ENCODE measurements at places on chromosomes 12 and 14.

GRCh38 chr12:15899282-15899870 lies 11.8 kb upstream of the DERA start:
- DNase-seq: no peak

GRCh38 chr12:120680165-120680738 lies 6.7 kb upstream of the MLEC start:
- DNase-seq: no peak

- DNase-seq: no peak
These were observed 104.6 kb downstream of the ITPR2 start for GRCh38 chr12:26728205-26729050.

DNA sequence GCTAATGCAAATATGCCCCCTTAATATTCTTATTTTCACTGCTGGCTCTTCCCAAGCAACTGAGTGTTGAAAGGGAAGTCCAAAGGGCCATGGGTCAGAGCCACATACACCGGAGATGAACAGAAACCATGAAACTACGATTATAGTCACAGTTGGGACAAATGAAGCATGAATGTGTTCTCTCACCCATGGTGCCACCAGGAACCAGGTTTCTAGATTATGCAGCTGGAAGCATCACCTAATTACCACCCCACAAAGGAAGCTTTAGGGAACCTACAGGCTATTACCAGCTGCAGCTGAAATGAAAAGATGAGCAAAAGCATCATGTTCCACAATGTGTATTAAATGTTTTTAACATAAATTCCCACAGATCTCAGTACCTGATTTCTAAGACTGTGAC lies 15.4 kb downstream of the TMTC1 start:
- DNase-seq: no peak

- no peak for DNase-seq
These were observed 10.2 kb downstream of the PPFIBP1 start for GRCh38 chr12:27534060-27534764.

DNA sequence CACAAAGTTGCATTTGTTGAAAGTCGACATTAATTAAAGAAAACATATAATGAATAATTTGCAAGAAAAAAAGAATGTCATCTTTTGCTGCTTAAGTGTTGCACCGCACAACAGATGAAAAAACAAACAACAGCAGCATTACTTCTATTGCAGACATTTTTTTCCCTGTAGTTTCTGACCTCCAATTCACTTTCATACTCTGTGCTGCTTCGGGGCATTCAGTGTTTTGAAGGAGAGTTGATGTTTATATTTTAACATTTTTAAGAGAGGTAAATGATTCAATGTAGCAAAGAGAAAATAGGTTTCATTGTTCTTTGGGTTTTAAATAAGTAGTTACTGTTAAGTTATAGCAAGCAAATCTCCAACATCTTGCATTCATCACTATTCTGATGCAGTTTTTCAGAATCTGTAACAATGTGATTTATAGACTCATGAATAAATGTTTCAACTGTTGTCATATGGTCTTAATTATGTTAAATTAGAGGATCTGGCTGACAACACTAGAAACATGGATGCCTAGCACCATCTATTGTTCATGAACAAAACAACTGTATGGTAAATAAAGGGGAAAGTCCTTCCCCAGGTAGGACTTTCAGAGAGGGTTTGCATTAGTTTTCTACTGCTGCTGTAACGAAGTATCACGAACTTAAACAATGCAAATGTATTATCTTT lies 168.1 kb downstream of the BCAT1 start:
- peak; percentile 23 for DNase-seq

DNA sequence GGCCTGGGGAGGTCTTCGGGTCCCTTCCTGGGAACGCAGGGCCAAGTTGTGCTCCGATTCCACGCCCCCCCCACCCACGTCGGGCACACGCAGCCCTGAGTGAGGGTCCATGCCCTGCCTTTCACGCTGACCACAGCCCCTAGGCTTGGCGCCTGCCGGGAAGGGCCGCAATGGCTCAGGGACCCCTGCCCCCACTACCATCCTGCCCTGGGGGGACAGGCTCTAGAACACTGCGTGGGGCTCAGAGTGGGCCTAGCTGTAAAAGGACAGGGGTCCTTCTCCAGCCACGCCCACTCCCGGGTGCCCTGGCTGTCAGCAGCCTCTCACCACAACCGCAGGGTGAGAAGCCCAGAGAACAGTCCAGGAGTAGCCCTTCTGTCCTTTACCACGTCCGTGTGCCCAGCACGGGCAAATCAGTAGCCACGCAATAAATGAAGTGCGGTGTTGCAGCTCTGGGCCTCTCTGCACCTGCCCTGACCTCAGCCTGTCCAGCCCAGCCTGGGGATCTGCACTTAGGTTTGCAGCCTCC lies 9.4 kb upstream of the GPR68 start:
- DNase-seq: no peak

DNA sequence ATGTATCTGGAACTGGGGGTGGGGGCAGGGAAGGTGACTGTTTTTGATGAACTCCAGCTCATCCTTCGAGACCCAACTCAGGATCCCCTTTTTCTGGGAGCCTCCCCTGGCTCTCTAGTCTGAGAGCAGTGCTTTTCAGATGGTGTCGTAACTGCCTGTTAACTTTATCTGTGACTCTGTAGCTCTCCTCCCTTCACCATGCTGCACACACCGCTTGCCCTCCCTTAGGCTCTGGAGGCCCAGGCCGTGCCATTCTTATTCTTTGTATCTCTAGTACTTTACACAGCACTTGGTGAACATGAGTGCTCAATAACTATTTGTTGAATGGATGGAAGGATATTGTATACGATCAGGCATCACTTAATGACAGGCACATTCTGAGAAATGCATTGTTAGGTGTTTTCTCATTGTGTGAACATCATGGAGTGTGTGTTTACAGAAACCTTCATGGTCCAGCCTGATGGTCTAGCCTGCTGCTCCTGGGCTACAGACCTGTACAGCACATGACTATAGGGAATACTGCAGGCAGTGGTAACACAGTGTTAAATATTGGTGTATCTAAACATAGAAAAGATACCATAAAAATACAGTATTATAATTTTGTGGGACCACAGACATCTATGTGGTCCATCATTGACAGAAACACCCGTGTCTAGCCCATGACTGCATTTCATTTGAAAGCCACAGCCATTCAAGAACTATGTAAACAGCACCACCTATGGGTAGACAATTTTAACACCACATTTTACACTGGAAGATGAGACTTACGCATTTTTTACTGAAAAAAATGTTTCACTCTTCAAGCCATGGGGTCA lies 91.8 kb downstream of the EML1 start:
- peak; percentile 59 for DNase-seq

DNA sequence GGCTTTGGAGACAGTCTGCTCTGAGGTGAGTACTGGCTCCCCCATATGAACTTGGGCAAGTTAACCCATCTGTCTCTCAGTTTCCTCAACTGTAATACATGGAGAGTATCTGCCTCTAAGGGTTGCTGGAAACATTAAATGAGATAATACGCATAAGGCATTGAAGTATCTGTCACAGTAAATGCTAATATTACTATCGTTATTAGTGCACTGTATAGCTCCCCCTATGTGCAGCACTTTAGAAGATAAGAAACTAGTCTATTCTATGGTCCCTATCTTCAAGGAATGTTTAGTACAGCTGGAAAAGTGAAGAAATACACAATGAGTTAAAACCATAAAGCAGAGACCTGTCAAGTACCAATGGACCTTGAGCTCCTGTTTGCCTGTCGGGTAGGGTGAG lies 51.7 kb upstream of the CFL2 start:
- no peak for DNase-seq

DNA sequence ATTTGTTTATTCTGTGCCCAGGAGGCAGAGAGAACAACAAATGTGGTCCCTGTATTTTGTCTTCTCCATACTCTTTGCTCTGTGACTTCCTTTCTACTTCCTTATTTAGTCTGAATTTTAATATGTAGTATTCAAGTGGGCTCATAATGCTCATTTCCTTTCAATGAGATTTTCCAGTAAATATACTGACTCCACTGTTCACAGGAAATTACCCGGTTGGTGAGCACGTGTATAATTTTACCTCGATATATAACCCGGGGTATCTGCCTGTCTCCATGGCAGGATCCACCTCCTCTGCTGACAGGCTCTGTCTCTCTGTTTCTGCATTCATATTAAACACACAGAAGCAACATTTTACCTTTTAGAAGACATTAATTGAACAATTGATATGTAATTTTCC lies 166.0 kb downstream of the SLC38A4 start:
- no peak for DNase-seq

GRCh38 chr12:131928080-131928710 lies 881 bp upstream of the PUS1 start:
- peak; percentile 70 for DNase-seq

DNA sequence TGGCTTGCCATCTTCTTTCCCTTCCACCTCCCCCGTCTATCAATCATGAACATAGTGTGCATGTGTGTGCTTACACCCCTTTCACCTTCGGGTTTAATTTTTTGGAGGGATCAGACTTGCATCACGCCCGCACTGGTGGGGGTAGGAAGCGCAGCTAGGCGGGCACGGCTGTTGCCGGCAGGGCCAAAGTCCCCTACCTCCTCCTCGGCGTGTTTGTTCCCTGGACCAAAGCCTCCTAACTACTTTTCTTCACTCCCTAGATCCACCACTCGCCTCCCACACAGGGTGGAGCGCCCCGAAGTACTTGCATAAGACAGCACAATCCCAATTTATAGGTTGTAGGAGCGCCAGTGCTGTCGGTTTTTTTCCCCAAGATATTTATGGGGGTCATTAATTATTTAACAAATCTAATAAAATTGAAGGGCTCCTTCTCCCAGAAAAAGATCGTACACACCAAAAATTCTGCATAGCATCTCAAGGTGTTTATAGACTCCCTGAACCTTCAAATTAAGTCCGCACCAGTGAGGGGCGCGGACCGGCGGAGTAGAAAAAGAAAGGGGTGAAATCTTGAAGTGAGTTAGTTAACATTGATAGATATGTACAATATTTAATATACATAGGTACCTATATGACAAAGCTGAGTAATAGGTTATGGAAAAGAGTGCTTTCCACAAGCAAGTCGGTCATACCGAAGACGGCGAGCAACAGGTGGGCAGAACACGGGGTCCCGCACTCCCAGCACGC lies 717 bp downstream of the PKP2 start:
- DNase-seq: no peak

GRCh38 chr14:103762036-103762435 lies 46.4 kb downstream of the ZFYVE21 start:
- no peak for DNase-seq

DNA sequence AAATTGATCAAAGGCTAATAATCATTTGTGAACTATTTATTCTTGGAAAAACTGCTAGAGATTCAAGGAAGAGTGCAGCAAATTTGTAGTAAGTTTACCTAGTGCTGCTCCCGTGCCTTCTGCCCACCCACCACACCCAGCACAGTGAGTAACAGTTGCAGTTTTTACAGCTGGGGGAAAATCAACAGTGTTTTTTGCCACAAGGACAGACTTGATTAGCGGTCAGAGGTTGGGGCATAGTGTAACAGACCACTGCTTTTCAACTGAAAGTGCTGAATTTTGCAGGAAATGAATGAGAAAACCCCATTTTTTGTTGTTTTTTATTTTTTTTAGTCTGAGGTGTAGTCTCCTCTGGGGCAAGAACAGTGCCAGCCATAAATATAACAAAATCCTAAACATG lies 7.5 kb upstream of the KLRK1 start:
- DNase-seq: no peak

- no peak for DNase-seq
These were observed 239.7 kb upstream of the PPFIA2 start for GRCh38 chr12:81998761-81999378.

DNA sequence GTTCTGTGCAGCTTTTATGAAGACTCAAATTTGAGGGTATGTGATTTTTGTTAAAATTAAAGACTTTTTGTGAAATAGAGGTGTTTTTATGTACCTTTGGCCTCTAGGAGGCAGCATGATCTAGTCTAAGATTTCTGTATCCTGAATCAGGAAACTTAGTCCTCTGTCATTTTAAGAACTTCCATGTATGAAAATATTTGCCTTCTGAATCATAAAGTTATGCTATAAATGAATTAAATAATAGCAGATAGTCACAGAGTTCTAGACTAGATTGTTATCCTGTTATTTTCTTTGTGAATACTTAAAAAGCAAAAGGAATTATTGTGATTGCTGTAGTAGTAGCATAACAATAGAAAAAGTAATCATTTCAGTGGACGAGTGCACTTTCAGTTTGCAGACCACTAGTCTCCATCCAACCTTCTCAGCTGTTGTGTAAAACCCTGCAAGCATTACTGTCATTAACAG lies 56.3 kb downstream of the FGD4 start:
- peak; percentile 59 for DNase-seq

DNA sequence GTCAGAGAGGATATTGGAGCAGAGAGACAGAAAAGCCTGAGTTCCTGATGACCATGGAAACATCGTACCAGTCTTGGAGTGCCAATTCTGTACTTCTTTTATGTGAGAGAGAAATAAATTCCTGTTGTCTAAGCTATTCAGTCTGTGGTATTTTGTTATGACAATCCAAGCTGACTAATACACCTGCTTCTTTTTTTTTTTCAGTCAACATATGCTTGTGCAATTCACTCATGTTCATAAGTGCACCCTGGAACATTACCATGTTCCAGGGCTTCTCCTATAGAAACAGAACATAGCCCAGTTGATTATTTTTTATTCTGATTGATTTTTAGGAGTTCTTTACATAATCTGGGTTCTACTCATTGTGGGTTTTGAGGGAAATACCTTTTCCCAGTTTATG lies 1.7 kb upstream of the CHPT1 start:
- no peak for DNase-seq

DNA sequence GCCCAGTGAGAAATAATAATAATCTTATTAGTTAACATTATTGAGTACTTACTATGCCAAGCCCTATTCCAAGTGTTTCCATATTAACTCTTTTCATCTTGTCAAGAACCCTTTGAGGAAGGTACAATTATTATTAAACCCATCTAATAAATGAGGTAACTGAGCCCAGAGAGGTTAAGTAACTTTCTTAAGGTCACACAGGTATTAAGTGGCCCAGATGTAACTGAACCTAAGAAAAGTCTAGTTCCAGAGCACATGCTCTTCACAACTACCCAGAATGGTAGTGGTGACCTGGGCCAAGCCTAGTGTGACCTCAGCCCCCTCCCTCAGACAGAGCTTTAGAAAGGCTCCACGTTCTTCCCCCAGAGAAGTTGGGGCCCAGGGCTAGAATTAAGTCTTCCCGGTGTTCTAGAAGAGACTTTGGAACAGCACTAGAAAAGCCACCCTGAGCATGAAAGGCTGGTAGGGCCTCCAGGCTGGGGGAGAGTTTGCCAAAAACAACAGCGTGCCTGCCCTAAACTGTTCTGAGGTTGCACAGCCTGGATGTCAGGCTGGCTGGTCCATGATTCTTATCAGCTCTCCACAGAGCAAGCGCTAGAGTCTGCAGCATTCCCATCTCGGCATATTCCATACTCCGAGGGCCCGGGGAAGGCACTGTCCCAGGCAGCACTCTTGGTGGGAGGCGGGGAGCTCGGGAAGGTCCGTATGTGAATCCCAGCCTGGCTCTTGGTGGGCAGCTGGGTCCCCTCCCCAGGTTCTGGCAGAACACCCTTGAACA lies 41.3 kb upstream of the CTDSP2 start:
- DNase-seq: peak; percentile 44

- DNase-seq: peak; percentile 67
These were observed 1.7 kb downstream of the AJUBA start for GRCh38 chr14:22980672-22981089.
